ENCODE measurements at places on chromosomes 16 and 17.

GRCh38 chr16:49348408-49349176, 25.0 kb upstream of the C16orf78 start:
- no peak for DNase-seq

DNA sequence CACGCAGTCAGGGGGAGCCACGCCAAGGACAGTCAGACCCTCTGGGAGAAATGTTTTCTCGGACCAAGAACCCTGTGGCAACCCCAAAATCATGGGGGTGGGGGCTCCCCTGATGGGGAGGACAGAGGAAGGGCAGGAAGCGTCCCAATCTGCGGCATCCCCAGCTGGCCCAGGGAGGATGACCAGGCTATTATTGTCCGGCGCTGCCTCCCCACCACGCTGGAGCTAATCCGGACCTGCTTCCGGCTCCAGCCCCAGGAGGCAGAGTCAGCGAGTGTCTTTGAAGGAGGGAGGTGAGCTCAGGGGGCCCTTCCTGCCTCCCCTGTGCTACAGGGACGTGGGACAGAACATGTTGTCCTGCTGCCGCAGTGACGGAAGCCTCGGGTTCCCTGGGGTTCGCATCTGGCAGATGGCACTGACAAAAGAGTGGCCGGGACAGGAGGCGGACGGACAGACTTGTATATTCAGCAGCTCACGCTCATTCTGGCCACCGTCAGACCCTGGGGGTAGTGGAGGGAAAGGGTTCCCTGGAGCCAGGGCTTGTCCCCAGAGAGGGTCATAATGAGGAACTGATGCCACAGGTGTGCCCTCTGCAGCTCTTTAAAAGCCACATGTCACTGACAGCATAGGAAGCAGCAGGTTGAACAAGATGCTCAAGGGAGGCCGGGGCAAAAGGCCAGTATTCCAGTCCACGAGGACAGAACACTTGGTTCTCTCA, 54.3 kb upstream of the CDC42EP4 start:
- no peak for DNase-seq

DNA sequence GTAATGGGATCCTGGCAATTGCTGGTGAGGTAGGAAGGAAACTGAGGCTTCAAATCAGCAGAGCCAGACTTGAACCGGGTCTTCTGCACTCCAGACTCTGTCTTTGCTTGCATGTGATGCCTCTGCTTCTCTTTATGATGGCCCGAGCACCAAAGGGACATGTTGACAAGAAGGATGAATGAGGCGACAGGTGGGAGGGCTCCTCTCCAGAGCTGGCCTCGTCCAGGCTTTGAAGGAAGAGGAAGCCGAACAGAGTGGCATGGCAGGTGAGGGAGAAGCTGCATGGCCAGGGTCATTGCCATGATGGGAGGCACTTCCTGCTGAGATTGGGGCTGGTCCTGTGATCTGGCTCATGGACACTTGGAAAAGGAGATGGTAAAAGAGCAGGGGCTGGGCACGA, 40.8 kb downstream of the AKAP1 start:
- no peak for DNase-seq

- DNase-seq, result no peak
Measured at GRCh38 chr16:81321536-81321935, 6.8 kb downstream of the GAN start.

DNA sequence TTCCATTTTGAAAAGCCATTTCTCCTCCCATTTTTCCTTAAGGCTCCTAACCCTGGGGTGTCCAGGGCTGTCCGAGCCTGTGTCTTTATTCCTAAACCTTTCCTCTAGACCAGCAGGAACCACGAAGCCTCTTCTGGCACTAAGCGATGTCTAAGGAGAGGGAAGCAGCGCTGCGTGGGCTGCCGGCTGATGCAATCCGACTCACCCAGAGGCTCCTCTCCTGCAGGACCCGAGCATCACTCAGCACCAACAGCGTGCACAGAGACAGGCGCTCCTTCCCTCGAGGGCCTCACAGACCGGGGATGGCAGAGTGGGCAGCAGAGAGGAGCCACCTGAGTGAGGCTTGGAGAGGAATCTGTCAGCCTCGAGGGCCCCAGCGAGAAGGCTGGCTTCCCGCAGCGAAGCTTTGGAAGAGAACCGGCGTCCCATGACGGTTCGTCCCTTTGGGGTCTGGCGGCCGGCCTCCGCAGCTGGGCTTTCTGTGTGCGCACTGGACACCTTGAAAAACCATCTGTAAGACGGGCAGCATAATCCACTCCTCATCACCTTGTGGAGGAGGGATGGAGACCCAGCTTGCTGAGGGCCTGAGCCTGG, 174.3 kb downstream of the FOXL1 start:
- no peak for DNase-seq

DNA sequence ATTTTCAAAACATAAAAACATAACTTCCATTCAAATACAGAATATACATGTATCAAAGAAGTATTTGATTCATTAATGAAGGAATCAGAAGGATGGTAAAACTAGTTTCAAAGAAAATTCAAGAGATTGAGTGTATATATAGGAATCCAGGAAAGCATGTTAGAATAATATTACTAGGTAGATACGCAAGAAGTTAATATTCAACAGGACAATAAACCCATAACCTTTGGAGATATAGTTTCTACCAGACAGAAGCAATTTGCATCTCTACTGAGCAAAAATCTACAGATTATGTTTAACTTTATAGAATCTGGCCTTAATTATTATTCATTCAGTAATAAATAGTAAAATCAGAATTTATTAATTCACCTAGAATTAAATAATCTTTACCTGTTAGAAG, 166.8 kb downstream of the CNTNAP4 start:
- no peak for DNase-seq

DNA sequence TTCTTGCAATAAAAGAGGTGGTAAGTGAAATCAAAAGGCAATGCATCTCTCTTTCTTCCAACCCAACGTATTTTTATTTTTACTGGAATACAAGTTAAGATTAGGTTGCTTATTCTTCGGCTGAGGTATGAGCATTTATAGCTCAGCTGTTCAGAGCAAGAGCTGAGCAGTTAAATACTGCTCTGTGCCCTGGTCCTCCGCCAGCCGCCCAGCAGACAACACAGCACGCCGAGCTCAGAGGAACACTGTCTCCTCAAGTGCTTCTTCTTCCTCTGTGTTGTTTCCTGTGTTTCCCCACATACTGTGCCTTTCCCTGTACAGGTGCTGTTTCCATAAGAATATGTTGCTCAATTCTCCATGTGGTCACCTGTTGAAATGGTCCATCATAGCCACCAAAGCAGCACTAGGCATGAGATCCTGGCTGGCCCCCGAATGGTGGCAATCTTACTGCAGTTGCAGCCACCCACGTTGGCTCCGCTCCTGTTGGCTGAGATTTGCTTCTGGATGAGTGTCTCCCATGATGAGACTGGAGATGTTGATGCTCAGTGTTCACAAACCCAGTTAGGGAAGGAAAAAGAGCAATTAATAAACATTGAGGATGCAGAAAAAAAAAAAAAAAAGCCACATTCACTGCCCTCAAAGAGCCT, 515.3 kb downstream of the GRIN2A start:
- no peak for DNase-seq

GRCh38 chr17:44749980-44750318, 8.8 kb upstream of the ADAM11 start:
- no peak for DNase-seq

DNA sequence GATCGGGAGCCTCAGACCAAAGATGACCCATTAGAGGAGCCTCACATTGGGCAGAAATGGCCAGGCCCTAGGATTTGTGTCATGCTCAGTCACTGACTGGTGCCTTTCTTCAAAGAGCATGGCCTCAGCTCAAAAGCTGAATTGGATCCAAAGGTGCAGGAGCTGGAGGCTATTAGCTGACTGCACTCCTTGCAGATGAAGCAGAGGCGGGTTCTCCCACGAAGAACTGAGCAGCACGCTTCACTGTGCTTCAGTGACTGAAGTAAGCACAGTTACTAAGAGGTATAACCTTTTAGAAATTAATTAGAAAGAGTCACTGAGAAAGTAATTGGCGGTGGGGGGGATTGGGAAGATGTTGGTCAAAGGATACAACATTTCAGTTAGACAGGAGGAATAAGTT, 18.7 kb upstream of the COX10 start:
- no peak for DNase-seq

GRCh38 chr17:29076087-29076486, 33.1 kb downstream of the PIPOX start:
- DNase-seq, result no peak

- DNase-seq, result peak; percentile 29
Measured at GRCh38 chr17:45431531-45432404, 902 bp downstream of the ARHGAP27 start.

DNA sequence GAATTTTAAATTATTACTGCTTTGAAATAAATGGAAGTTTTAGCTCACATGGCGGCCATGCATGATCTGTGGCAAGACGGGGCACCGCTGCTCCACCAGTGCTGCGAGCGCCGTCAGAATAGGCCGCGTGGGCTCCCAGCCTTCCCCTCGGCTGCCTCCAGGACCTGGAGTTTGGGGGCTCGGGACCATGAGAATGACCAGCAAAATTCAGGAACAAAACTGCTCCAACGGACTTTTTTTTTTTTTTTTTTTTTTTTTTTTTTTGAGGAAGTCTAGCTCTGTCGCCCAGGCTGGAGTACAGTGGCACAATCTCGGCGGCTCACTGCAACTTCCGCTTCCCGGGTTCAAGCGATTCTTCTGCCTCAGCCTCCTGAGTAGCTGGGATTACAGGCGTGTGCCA, 38.3 kb upstream of the AKAP1 start:
- DNase-seq, result no peak

GRCh38 chr16:67019171-67019570, 9.8 kb upstream of the CBFB start:
- no peak for DNase-seq

DNA sequence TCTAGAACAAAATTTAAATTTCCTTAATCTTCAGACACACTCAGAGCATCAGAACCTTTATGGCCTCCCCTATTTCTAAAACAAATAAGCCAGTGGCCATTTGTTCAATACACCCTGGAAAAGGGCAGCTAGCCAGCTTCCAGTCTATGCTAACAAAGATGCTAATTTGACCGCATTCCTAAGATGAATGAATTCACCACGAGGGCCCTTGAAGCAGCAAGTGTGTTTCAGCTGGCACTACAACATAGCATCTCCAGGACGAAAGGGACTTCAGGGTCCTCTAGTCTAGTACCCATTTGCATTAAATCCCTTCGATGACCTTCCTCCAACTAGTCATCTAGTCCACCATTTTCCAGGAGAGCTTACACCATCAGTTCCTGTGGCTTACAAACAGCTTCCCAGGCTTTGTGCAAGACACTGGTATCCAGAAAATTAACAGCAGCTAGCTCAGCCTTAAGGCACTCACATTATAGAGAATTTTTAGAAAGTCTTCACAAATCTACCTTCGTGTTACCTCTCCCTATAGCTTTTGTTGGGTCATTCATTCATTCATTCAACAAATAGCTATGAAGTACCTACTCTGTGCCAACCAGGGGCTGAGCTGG, 10.9 kb downstream of the KRT37 start:
- DNase-seq, result no peak

DNA sequence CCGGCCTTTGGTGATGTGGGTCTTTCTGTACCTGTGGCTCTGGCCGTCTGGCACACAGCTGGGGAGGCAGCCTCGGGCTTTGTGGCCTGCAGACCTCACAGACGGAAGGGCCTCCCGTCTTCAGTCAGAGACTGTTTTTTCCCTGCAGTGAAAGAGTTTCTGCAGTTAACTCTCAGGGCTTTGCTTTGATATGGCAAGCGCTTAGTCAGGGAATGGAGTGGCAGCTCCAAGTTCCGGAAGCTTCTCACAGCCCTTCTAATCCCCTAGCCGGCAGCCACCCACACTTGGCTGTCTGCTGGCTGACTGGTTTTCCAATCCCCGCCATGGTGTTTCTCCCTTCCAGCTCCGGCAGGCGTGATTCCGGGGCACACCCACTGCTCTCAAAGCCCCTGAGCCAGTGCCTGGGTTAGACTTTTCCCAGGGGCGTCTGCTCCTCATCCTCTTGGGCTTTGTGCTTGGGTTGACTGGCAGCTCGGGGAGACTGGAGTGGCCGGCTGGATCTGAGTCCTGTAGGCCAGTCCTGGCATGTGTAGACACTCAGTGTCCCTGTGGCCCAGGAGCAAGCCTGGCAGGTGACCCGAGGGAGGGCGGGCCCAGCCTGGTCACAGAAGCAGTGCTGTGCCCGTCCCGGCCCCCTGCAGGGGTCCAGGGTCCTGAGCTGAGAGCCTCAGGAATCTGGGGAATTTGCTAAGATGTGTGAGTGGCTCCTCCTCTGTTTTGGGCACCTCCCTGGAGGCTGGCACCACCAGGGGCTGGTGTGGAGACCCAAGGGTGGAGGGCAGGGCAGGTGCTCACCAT, 29.9 kb downstream of the BAIAP2 start:
- DNase-seq, result no peak

GRCh38 chr16:57166451-57166850, 19.4 kb downstream of the PSME3IP1 start:
- DNase-seq, result no peak

- no peak for DNase-seq
Measured at GRCh38 chr17:44314031-44314430, 5.6 kb downstream of the RUNDC3A start.

DNA sequence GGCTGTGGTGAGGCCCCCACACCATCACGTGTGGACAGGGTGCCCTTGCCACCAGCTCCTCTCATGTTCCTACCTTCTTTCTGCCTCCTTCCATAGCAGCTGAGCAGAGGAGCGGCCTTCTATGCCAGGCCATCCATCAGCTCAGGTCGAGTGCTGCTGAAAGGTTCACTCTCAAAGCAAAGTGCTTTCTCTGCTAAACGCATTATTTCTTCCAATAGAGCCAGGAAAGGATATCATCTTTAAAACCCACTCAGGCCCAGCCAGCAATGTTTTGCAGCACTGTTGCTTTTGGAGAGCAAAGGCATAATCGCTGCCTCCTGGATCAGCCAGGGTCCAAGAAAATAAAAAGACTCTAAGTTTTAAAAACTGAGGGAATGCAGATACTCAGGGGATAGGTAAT, 54.9 kb upstream of the GPRC5B start:
- no peak for DNase-seq

- no peak for DNase-seq
Measured at GRCh38 chr17:38898291-38898679, 27.1 kb upstream of the LASP1NB start.

GRCh38 chr16:12123462-12123861, 146.9 kb downstream of the SNX29 start:
- no peak for DNase-seq

- DNase-seq, result no peak
Measured at GRCh38 chr17:27069842-27070508, 223.9 kb upstream of the WSB1 start.

- no peak for DNase-seq
Measured at GRCh38 chr17:61863801-61864126, 436 bp upstream of the BRIP1 start.

GRCh38 chr16:89010210-89010925, 33.4 kb upstream of the CBFA2T3 start:
- no peak for DNase-seq

DNA sequence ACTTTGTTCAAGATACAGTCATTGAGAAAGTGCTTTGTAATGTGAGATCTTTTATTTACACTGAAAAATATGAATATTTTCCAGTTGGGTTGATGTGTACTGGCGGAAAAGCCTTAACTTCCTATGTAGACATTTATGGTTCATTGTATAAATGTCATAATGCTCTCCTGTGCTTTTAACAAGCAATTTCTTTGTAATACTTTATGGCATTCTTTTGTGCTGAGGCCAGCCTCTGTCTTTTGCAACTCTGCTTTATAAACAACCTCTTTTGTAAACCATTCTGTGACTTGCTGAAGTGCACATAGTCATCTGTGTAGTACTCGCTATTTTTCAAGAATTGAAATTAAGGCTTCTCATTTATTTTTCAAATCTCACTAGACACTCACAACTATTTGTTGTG, 291.2 kb downstream of the CDH11 start:
- no peak for DNase-seq
